Aorta (tissue), 5 donors: ENCODE measurements at places on chromosomes 3 and 15. TPM values are rescaled to one million over a fixed set of nuclear protein-coding genes. Genes with fewer than 3 reads are reported as not detected.

GRCh38 chr3:43093974-43094373 is 11.9 kb downstream of the POMGNT2 start:
- DNase-seq = no peak

GRCh38 chr15:63052077-63052841 is 9.7 kb downstream of the TPM1 start:
- DNase-seq = no peak

GRCh38 chr3:42497009-42497731 is 5.3 kb upstream of the VIPR1 start:
- DNase-seq = no peak

DNA sequence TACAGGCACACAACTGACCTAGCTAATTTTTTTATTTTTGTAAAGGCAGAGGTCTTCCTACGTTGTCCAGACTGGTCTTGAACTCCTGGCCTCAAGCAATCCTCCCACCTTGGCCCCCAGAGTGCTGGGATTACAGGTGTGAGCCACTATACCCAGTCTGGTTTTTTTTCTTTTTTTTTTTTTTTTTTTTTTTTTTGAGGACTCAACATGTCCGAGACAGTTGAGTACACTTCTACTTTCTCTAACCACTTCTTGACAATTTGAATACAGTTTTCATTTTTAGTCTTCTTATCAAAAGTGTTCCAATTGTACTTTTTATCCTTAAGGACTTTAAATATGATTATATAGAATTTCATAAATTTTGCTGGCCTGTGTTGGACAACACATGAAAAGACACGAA is 7.4 kb upstream of the GSK3B start:
- DNase-seq = no peak

The SCAANT1 gene
- total RNA-seq = not detected

DNA sequence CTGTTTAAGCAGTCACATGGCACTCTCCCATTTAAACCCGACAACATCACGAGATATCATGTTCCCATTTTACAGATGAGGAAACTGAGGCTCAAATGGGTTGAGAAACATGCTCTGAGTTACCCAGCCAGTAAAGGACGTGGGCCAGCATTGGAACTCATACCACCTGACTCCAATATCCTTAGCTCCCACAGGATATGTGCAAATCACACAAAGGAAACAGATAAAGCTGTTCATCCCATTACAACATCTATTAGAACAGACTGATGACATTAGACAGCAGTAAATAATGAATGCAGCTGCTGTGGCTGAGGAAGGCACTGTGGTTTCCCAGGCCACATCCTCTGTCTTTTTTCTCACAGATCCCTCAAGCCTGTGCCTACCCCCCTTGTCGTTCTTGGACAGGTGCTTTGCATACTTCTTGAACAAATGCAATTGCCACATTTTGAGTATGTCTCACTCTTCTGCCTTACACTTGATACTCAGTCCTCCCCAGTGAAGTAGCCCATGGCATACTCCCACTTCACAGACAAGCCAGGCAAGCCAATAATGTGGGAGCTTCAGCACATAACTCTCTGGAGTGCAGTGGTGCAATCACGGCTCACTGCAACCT is 17.7 kb downstream of the FRMD4B start:
- DNase-seq = no peak

The TGM4 gene
- total RNA-seq = not detected

DNA sequence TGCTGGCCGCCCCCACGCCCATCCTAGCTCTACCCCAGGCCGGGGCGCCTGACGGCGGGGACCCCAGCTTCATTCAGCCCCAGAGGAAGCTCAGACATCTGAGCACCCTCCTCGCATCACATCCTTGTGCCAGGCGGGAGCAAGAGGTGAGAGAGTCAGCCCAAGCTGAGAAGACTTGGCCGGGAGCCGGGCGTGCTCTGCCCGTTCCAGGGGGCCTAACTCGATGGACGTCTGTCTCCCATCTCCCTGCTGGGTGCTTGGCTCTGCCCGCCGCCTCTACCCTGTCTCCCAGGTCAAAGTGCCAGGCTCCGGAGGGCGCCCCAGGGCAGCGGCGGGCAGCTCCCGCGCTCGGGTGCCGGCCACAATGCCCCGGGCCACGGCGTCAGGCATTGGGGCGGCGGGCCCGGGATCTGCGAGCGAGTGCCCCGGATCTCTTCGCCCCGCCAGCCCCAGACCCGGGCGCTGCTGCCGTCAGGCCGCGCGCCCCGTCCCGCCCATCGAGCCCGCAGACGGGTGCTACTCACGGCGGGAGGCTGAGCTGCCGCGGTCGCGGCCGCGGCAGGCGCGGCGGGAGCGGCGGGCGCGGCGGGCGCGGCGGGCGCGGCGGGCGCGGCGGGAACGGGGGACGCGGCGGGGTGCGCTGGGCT is 388 bp downstream of the DAPK2 start:
- no peak for DNase-seq

The RBM5 gene
- total RNA-seq = 222 TPM

- DNase-seq = no peak
Observed at GRCh38 chr3:172750069-172750367, 508 bp upstream of the ECT2 start.

DNA sequence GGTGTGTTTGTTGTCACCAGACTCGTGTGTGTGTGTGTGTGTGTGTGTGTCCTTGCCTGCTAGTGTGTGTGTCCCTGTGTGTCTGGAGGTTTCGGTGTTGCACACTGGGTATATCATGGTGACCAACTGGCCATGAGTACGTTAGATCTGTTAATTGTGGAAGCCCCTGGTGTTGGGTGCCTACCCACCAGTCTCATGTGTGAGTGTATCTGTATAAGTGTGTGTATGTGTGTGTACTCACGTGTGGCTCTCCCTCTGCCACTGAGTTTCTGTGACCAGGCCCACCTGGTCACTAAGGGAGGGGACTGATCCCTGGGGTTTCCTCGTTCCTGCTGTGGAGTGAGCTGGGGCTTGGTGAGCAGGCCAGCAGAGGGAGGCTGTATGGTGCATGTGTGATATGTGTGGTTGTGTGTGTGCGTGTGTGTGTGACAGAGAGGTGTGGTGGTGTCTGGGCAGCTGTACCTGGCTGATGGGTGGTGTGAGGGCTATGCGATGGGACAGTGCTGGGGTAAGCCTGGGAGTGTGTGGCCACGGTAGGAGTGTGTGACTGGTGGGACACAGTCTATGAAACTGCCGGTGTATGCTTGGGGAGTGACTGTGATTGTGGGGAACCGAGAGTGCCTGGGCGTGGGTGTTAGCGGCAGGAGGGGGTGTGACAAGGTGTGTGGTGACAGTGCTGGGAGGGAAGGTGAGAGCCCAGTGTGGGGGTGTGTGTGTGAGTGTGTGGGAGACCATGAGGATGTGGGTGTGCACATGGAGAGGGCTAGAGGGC is 1.8 kb downstream of the PRKCD start:
- no peak for DNase-seq

GRCh38 chr3:158058495-158059130 is 47.6 kb downstream of the SHOX2 start:
- DNase-seq = no peak

GRCh38 chr3:99466331-99466730 is 172.1 kb upstream of the COL8A1 start:
- no peak for DNase-seq

DNA sequence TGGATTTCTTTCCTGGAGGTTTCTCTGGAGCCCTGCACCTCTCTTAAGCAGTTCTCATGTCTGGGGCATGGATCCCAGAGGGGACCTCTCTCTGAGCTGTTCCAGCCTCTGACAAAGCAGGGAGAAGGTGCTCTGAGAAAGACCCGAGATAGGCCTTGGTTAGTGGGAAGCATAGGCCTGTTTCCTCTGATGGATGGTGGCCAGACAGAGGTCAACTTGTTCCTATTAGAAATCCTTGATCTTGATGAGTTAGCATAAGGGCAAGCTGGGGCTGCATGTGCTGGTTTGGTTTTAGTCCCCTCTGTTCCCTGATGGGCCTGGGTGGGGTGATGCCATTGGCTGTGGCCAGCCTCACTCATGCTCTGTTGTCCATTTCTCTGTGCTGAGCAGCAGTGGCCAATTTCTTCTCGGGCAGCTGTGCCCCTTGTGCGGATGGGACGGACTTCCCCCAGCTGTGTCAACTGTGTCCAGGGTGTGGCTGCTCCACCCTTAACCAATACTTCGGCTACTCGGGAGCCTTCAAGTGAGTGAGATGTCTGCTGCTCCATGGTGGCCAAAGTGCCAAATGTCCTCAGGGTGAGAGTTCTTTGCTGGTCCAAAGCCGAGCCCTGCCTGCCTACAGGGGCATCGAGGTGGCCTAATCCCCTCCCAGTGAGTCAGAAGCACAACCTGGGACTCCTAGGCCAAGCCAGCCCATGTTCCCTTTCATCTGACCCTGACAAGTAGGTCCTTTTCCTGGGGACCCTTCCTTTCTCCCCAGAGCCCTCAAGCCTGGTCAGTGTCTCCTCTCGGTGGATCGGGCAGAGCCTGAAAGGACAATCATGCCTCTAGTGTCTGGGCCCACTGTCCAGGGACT is 9.0 kb downstream of the TF start:
- no peak for DNase-seq

- DNase-seq = no peak
Observed at GRCh38 chr3:194755671-194756459, 70.2 kb downstream of the FAM43A start.

DNA sequence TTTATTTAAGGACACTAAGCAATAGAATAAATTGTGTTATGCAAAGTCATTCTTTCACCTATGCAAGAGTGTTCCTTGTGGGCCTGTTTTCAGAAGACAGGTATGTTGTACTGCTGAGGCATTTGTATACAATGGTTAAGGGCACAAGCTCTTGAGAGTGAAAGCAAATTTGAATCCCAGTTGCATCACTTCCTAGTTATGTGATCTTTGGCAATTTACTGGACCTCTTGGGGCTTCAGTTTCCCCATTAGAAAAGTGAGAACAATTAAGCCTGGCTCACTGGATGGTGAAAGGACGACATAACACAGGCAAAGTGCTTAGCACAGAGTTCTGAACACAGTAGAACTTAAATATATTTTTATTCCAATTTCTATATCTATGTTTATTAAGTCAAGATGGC is 117.4 kb downstream of the EFHB start:
- no peak for DNase-seq

DNA sequence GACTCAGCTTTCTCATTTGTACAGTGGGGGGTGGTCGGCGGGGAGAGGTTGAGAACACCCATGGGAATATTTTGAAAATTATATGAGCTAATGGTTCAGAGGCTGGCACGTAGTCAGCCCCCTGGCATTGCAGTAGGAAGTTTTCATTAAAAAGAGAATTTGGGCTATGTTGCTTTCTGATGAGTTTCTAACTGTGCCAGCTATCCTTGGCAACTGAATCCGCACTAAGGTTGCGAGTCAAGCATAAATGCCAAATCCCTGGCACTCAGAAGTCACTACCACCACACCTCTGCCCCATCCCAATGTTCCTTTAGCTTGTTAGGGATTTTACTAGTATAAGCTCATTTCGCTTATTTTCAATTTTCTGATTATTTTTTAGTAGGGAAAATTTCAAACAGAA is 91.6 kb downstream of the DNASE1L3 start:
- DNase-seq = no peak

- no peak for DNase-seq
Observed at GRCh38 chr3:99041747-99042146, 140.3 kb upstream of the DCBLD2 start.

- no peak for DNase-seq
Observed at GRCh38 chr3:151145713-151146070, 57.3 kb downstream of the GPR171 start.

- DNase-seq = no peak
Observed at GRCh38 chr15:86765281-86765680, 685.6 kb downstream of the AGBL1 start.

The CDHR4 gene
- total RNA-seq = 0.26 TPM

The TTLL3 gene
- 108 TPM for total RNA-seq

DNA sequence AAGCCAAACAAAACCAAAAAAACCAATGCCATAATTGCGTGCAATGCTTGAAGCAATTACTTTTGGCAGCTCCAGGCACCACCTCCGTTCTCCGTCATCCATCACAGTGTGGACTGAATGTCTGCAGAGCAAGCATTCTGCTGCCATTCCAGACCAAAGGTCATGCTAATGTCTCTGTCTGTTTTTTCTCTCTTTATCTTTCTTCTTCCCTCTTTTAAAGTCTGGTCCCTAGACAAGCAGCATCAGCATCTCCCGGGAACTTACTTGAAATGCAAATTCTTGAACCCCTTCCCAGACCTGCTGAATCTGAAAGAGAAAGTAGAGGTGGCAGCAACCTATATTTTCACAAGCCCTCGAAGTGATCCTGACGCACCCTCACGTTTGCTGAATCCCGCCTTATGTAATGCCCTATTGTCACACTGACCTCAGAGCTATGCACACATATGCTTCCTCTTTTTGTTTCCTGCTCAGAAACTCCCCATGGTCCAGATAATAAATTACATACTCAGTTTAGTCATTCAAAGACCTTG is 297.3 kb upstream of the PROK2 start:
- DNase-seq = peak; percentile 55

DNA sequence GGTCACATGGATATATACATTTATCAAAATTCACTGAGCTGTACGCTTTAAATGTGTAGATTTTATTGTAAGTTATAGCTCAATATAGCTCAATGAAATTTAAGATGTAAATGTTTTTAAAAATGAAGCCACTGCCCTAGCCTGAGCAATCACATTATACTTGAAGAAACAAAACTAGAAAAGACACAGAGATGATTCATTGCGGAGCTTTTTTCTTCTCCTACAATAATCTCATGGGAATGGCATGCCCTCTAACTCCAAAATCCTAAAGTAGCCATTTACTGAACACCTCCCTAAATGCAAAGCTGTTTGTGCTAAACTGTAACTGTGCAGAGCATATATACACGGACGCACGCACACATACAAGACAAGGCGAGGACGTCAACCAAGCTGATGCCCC is 84.2 kb downstream of the MYO9A start:
- no peak for DNase-seq

- DNase-seq = no peak
Observed at GRCh38 chr3:127420829-127421228, 133.0 kb upstream of the PRR20G start.

The CYP1A2 gene
- total RNA-seq = not detected

The PRR20G gene
- not detected for total RNA-seq

The OXTR gene
- 0.54 TPM for total RNA-seq

The SENP8 gene
- total RNA-seq = 1.8 TPM

The TM4SF1 gene
- total RNA-seq = 213 TPM

The SLC51A gene
- not detected for total RNA-seq

GRCh38 chr3:21188459-21188858 is 562.6 kb downstream of the ZNF385D start:
- no peak for DNase-seq

GRCh38 chr3:142209655-142210054 is 15.7 kb downstream of the GK5 start:
- no peak for DNase-seq

- DNase-seq = no peak
Observed at GRCh38 chr15:95520511-95520910, 810.0 kb upstream of the NR2F2 start.

DNA sequence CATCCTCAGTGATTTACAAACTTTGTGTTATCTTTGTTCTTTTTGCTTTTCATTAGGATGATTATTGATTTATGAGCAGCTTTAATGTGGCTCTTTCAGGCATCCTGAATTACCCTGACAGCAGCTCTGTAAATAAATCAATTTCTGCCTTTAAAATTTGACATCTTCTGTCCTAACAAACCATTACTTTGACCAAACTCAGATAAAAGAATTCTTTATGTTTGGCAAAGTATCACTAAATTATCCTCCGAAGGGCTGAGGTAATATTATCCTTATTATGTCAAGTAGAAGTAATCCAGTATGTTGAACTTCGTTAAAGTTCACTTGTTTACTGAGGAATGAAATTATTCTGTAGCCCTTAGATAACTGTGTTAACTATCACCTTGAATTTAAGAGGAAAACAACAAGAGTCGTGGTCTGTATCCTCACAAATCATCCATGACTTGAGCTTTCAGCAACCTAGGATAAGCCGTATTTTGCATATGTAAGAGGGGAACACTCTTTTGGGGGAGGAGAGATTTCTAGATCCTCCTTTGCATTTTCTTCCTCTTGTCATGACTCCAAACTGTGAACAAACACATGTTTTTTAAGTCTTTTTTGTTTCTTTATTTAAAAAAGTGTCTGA is 173.2 kb upstream of the STAC start:
- DNase-seq = no peak
